ENCODE measurements at places on chromosomes 5 and 9. TPM values are rescaled to one million over a fixed set of nuclear protein-coding genes. Genes with fewer than 3 reads are reported as not detected.

Gene INSYN2B
- not detected for total RNA-seq

Gene CD74
- 19.9 TPM for total RNA-seq

Gene THOC3
- 123 TPM for total RNA-seq

Gene ECSCR
- total RNA-seq: 1.6 TPM

Gene MTAP
- 102 TPM for total RNA-seq

Gene TOR4A
- total RNA-seq: 6.2 TPM

Gene ABCA2
- 22.4 TPM for total RNA-seq

Gene EMB
- 38.1 TPM for total RNA-seq

Gene DRD1
- total RNA-seq: not detected

Gene GABBR2
- 0.94 TPM for total RNA-seq

Gene POLR3G
- 75.4 TPM for total RNA-seq

Gene CFAP90
- 0.35 TPM for total RNA-seq

Gene ISCA1
- total RNA-seq: 33.3 TPM

Gene DAPK1
- 79.4 TPM for total RNA-seq

Gene RPS14
- 2,603 TPM for total RNA-seq

Gene DAB2IP
- total RNA-seq: 22.0 TPM

Gene N4BP3
- total RNA-seq: 32.1 TPM

Gene ZNF483
- 46.8 TPM for total RNA-seq

Gene CYLC2
- not detected for total RNA-seq

Gene ABLIM3
- total RNA-seq: 0.29 TPM

Gene C9orf50
- not detected for total RNA-seq

Gene CATSPER3
- 0.50 TPM for total RNA-seq

Gene NR2F1
- not detected for total RNA-seq

Gene LMX1B
- total RNA-seq: 0.85 TPM

Gene IL4
- total RNA-seq: not detected

Gene GPR150
- not detected for total RNA-seq

Gene NIPAL4
- total RNA-seq: not detected

Gene FBXL7
- 14.6 TPM for total RNA-seq

Gene SRP19
- 82.5 TPM for total RNA-seq

Gene LRRC14B
- not detected for total RNA-seq

Gene HEXB
- total RNA-seq: 53.7 TPM

Gene TNFSF8
- total RNA-seq: not detected

Gene TBCA
- 326 TPM for total RNA-seq

Measured in H9 (cell line).